ENCODE measurements at places on chromosomes 1 and 21.
A peak's percentile ranks its signal among the peaks of the same experiment; 100 is the strongest.

DNA sequence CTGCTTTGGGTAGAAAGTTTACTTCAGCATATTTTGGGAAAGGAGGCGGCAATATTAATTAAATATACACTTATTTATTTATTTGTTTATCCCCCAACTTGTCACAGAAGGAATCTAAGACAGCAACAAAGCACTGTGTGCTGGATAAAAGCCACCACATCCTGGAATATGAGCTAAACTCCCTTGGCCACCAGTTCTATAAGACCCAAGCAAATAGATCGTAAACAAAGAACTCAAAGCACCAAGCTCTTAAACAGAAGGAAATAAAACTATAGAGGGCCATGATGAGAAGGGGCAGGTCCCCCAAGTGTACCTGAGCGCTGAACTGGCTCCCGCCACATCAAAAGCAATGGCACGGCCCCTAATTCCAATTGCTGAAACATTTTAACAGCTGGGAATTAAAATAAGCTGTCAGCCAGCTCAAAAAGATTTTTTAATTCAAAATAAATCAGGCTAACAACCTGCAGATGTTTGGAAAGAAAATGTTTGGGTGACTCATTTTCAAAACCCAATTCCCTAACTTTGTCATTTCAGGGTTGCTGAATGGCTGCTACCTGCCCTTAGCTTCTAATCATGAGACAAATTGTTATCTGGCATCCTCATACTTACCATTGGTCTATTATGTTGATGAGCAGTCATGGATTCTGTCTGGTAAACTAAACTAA is 127.1 kb downstream of the SLC30A10 start:
- no peak for DNase-seq

- DNase-seq = no peak
These were observed 19.4 kb downstream of the PLA2G2F start for GRCh38 chr1:20158358-20159070.

GRCh38 chr1:212640223-212640878 is 31.8 kb downstream of the ATF3 start:
- no peak for DNase-seq

DNA sequence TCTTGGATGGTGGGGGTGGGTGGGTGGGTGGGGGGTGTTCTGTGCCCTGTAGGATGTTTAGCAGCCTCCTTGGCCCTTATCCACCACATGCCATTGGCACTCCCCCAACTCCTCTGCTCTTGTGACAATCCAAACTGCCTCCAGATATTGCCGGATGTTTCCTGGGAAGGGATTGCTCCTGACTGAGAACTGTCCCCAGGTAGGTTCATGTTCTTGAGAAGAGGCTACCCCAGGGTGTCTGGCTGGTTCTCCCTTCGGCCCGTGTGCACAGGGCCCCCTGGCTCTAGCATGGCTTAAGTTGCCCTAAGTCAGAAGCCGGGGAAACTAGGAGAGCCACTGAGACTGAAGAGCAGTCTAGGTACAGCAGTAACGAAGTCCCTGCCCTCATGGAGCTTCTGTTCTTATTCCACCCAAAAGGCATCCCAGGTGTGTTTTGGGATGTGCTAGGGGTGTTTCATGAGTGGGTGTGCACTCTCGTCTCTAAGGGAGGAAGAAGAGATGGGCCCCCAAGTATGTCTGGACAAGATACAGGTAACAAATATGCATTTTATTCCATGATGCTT is 19.8 kb upstream of the THRAP3 start:
- no peak for DNase-seq

- no peak for DNase-seq
These were observed 8.0 kb downstream of the USP48 start for GRCh38 chr1:21774835-21775549.

DNA sequence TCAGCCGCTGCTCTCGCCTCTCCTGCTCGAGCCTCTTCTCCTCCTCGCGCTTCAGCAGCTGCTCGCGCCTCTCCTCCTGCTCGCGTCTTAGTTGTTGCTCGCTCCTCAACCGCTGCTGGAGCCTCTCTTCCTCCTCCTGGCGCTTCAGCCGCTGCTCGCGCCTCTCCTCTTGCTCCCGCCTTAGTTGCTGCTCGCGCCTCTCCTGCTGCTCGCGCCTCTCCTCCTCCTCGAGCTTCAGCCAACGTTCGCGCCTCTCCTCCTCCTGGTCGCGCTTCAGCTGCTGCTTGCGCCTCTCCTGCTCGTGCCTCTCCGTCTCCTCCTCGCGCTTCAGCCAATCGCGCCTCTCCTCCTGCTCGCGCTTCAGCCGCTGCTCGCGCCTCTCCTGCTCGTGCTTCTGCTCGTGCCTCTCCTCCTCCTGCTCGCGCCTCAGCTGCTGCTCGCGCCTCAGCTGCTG is 3.7 kb downstream of the TCHH start:
- DNase-seq = no peak

DNA sequence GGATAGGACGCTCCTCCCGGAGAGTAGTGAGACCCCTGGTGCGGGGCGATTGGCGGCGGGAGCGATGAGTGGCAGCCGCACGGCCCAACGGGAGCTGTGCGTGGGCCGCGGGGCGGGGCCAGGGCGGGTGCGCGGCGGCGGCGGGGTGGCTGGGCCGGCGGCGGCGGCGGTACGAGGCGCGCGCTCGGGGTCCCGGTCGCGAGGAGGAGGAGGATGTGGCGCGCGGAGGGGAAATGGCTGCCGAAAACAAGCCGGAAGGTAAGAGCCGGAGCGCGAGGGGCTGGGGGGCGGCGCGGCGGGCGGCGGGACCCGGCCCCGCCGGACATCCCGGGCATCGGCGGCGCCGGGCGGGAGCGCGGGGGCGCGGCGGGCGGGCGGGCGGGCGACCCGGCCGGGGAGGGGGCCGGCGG is at the start of gene CAMTA1:
Gene CAMTA1, plus strand, starts transcription at position 137 of the 410 bp plus-strand sequence. Its CDS starts 77 bp downstream, at position 214.
- no peak for DNase-seq

DNA sequence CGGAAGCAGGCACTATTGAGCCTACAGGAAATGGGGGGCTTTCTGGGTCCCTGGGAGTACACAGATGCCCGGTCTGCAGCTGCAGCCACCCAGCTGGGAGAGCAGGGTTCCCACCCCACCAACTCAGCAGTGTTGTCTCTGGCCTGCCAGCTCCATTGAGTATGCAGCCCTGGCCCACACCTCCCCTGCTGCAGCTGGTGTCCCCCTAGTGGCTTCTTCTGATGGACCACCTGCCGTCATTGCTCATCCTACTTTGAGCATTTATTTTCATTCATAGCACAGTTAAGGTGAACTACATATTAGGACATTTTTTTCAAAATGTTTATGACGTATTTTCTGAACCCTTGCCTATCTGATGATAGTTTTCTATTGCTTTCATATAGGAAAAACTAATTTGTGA is 189.8 kb upstream of the LYPLAL1 start:
- no peak for DNase-seq

GRCh38 chr1:1599030-1599934 is 653 bp downstream of the FNDC10 start:
- DNase-seq = peak; percentile 34

DNA sequence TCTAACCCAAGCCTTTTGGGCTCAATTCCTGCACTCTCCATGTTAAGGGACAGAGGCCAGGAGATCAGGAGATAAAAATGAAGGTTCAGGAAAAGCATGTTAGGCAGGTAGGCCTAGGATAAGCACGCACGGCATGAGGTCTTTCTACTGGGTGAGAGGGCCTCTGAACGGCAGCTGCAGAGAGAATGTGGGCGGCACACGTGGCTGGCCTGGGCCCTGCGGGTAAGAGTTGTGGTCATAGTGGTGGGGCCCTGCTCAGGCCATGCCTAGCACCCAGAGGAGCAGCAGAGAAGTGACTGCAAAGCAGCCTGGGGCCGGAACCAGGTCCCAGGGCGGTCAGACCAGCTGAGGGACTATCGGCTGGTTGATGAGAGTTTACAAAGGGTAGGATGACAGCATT is 7.5 kb upstream of the FOXO6 start:
- DNase-seq = no peak

DNA sequence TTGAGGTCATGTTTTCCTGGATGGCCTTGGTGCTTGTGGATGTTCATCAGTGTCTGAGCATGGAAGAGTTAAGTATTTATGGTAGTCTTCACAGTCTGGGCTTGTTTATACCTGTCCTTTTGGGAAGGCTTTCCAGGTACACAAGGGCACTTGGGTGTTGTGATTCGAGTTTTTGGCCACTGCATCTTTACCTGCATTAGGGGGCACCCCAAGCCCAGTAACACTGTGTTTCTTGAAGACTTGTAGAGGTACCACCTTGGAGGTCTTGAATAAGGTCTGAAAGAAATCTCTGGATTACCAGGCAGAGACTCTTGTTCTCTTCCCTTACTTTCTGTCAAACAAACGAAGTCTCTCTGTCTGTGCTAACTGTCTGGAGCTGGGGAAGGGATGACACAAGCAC is 34.4 kb upstream of the ROR1 start:
- DNase-seq = no peak

- peak; percentile 10 for DNase-seq
These were observed 28.6 kb downstream of the AKNAD1 start for GRCh38 chr1:108828074-108828961.

DNA sequence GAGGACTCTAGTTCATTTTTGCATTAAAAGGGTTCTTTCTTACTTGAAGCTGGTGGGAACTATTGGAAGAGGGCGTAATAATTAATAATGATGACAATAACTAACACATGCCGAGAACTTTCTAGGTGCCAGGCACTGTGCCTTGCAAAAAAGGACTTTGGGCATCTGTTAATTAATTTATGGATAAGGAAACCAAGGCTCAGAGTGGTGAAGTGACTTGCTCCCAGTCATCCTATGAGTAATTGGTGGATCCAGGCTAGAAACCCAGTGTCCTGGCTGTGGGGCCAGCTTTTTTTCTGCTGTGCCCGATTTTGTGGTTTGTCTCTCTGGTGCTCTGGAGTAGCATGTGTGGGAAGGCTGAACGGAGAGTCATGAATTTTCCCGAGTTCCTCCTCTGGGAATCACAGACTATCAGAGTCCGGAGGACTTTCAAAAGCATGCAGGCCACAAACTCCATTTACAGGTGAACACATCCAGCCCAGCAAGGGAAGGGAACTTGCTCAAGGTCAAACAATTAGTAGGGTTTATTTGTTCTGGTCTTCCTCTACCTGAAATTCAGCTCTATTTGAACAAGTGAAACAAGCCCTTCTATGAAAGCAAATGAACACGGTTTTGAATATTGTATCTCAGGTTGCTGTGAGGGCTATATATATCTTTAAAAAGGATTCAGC is 23.4 kb downstream of the ROR1 start:
- no peak for DNase-seq

GRCh38 chr21:44050276-44050675 is 38.2 kb downstream of the TRAPPC10 start:
- DNase-seq = no peak

GRCh38 chr1:147757015-147757990 is 3.1 kb downstream of the GJA5 start:
- no peak for DNase-seq

GRCh38 chr1:61361931-61362330 is 279.6 kb downstream of the NFIA start:
- no peak for DNase-seq

DNA sequence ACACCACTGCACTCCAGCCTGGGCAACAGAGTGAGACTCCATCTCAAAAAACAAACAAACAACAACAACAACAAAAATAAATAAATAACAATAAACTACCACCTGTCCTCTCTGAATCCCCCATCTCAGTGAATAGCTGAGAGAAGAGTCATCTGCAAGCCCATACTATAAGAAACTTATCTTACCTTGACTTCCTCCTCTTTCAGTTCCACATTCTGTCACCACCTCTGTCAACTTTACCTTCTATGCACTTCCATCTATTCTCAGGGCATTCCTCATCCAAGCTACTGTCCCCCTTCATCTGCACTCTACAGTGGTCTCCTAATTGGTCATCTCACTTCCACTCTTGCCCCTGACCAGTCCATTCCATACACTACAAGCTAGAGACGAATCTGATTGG is 58.1 kb downstream of the KIAA0040 start:
- DNase-seq = no peak

DNA sequence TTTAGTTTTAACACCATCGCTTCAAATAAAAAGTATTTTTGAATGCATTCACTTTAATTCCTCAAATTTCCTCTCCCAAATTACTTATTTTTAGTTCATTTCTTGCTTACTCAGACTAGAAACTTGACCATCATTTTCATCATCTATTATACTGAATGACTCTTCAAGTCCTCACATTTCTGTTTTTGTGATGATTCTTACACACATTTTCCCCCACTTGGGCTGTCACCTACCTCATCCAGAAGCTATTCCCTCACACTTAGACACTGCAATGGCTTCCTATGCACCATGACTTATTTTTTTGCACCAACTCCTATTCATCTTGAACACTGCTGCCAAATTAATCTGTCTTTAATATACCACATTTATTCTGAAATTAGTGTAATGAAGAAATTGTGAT is 239.6 kb upstream of the DUSP10 start:
- DNase-seq = no peak

DNA sequence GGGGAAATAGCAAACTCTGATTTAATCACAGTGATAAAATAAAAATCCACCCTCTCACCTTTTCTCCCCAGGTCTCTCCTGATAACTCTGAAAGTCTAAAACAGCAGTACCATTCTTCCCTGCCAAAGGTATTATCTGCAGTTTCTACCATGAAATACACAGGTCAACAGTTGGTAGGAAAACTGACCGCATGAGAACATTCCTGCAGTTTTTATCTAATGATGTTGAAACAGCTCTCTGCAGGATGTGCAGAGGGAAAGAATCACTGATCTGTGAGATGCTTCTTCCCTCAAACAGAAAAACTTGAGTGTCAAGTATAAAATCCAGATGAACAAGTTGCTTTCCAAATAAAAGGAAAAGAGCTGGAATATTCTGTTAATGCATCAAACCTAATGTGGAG is 39.1 kb downstream of the KCNJ6 start:
- DNase-seq = no peak

- DNase-seq = no peak
These were observed 111.9 kb upstream of the C1orf105 start for GRCh38 chr1:172308577-172308976.

DNA sequence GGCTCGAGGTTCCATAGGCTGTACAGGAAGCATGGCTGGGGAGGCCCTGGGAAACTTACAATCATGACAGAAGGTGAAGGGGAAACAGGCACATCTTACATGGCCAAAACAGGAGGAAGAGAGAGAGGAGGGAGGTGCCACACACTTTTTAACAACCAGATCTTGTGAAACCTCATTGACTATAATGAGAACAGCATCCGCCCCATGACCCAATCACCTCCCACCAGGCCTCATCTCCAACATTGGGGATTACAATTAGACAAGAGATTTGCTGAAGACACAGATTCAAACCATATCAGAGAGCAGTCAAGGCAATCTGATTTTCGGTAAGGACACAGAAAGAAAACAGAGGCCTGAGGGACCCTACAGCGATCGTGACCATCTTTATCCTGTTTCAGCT is 41.7 kb downstream of the TNFRSF9 start:
- DNase-seq = no peak

DNA sequence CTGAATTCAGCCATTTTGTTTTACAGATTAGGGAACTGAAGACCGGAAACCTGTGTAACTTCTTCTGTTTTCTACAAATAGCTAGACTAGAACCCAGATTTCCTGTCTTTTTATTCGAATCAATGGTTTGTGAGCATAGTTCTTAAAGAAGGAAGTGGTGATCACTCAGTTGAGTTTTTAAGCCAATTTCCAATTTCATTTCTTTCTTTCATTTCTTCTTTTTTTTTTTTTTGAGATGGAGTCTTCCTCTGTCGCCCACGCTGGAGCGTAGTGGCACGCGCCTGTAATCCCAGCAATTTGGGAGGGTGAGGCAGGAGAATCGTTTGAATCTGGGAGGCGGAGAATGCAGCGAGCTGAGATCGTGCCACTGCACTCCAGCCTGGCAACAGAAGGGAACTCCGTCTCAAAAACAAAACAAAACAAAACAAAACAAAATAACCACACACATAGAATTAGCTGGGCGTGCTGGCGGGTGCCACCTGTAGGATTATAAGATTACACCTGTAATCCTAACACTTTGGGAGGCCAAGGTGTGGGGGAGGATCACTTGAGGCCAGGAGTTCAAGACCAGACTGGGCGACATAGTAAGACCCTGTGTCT is 3.0 kb upstream of the MDM4 start:
- no peak for DNase-seq

Data from activated CD4-positive, CD25-positive, alpha-beta regulatory T cell (primary cell).